Sciatic nerve (tissue), 2 donors: ENCODE measurements at places on chromosomes 5 and 9. TPM values are rescaled to one million over a fixed set of nuclear protein-coding genes. Genes with fewer than 3 reads are reported as not detected.
A peak's percentile ranks its signal among the peaks of the same experiment; 100 is the strongest.

Gene CTNNA1
- 485 TPM for total RNA-seq

Gene KIF12
- 0.22 TPM for total RNA-seq

Gene BHMT
- 3.2 TPM for total RNA-seq

Gene C9
- not detected for total RNA-seq

Gene NSG2
- total RNA-seq: not detected

Gene IL4
- total RNA-seq: not detected

Gene ANKRD31
- 0.53 TPM for total RNA-seq

Gene PTPRD
- 4.7 TPM for total RNA-seq

Gene NIM1K
- 5.4 TPM for total RNA-seq

Gene ZBED3
- total RNA-seq: 7.6 TPM

Gene LCN9
- total RNA-seq: not detected

- DNase-seq: no peak
These were observed 31.0 kb downstream of the EPB41L4A start for GRCh38 chr5:112388074-112388473.

GRCh38 chr5:34817558-34818351 is 21.2 kb upstream of the TTC23L start:
- no peak for DNase-seq

GRCh38 chr5:161385027-161385426 is 161.5 kb downstream of the GABRB2 start:
- no peak for DNase-seq

GRCh38 chr5:157761690-157762621 is 18.4 kb downstream of the LSM11 start:
- DNase-seq: no peak

DNA sequence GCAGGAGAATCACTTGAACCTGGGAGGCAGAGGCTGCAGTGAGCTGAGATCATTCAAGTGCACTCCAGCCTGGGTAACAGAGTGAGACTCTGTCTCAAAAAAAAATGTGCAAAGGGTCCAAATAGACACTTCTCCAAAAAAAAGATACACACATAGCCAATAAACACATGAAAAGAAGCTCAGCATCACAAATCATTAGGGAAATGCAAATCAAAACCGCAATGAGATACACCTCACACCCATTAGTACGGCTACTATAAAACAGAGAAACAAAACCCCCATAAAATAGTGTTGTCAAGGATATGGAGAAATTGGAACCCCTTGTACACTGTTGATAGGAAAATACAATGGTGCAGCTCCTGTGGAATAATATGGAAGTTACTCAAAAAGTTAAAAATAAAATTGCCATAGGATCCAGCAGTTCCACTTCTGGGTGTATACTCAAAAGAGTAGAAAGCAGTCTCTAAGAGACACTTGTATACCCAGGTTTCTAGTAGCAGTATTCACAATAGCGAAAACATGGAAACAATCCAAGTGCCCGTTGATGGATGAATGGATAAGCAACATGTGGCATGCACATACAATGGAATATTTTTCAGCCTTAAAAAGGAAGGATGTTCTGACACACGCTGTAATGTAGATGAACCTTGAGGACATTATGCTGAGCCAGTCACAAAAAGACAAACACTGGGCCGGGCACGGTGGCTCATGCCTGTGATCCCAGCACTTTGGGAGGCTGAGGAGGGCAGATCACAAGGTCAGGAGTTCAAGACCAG is 57.2 kb upstream of the PPARGC1B start:
- no peak for DNase-seq

- DNase-seq: peak; percentile 91
These were observed 9.0 kb downstream of the PRRC2B start for GRCh38 chr9:131402738-131403492.

- no peak for DNase-seq
These were observed 370.9 kb upstream of the WWC1 start for GRCh38 chr5:167920589-167920988.

DNA sequence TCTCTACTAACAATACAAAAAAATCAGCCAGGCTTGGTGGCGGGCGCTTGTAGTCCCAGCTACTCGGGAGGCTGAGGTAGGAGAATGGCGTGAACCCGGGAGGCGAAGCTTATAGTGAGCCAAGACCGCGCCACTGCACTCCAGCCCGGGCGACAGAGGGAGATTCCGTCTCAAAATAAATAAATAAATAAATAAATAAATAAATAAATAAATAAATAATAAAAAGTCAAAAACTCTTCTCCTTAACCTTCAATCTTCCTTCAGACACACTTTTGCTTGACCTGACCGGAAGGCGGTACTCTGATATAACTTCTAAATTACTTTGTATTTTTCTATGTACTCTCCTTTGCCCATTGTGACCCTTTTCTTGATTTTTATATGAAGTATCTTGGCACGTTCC is 302.1 kb downstream of the SLF1 start:
- no peak for DNase-seq

DNA sequence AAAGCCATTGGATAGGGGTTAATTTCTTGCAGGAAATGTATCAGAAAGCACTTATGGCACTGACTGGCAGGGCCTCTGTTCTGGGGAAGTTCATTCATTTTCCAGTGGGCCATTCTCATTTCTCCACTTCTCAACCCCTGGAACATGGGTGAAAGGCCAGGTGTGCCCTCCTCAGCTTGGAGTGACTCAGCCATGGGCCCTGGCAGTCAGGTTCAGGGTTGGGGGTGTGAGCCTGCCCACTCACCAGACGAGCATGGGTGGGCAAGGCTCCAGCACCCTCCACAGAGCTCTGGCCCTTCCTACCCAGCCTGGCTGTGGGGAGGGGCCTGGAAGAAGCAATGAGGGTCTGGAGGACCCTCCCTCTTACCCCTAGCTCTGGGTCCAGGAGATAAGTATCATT is 174.4 kb downstream of the HSPA4 start:
- no peak for DNase-seq

DNA sequence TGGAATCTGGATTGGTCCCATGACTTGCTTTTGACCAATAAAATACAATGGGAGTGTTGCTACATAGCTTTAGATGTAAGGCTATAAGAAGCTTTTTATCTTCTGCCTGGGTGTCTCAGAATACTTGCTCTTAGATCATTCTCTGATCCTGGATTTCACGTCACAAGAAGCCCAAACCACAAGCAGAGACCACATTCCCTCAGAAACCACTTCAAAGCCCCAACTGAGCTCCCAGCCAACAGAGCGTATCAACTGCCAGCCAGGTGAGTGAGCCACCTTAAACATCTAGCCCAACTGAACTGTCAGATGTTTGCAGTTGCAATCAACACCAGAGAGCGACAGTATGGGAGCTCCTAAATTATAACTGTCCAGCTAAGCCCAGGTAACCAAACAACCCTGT is 687.1 kb downstream of the TLE1 start:
- no peak for DNase-seq

- no peak for DNase-seq
These were observed 77.9 kb downstream of the FBXL7 start for GRCh38 chr5:15577831-15578230.

- peak; percentile 60 for DNase-seq
These were observed 700 bp downstream of the CDO1 start for GRCh38 chr5:115815693-115816225.

DNA sequence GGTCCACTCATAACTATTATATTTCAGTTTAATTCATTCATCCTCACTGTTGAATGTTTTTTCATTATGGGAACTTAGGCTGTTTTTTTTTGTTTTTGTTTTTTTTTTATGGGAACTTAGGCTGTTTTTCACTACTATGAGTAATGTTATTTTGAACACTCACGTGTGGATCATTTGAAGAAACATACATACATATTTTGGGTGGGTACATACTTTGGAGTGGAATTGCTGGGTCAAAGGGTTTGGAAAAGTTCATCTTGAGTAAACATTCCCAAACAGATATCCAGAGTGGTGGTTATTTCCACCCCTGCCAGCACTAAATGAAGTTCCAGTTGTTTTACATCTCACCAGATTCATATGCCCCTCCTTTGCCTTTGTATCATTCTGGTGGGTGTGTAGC is 584.4 kb downstream of the PSAT1 start:
- no peak for DNase-seq

DNA sequence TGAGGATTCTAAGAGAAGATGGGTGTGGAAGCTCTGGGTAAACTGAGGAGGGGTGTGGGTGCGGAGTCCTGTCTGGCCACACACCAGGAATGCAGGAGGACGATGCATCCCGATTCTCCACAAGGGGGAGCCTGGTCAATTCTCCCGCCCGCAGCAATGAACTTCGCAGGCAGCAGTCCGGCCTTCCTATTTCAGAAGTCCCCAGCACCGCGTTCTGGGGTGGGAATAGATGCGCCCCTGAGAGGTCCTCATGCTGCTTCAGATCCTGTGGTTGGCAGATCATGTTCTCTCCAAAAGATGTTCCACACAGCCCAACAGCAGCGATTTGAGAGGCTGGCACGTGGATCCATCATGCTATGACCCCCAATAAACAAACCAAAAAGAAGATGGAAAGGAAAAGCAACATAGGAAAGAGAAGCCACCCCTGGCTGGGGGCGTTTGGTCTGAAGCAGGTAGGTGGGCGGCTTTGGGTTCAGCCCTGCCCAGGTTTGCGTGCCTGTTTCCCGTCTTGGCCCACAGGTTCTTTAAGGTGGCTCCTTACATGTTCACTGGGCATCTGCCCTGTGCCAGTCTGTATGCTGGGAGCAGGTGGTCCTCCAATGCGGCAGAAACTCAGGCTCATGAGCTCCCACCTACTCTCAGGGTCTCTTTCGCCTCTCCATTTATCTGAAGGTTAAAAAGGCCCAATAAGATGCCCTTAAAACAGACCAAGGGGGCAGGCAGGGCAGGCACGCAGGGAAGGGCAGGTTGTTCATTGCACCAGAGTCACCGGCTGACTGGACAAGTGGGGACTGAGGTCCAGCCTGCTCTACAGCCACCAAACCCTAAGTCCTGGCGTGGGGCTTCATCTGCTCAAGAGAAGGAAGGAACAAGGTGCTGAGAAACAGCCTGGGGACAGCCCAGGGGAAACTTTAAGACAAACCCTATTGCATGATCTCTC is 171.6 kb downstream of the PAX5 start:
- no peak for DNase-seq

GRCh38 chr5:116372931-116373597 is 201.6 kb downstream of the SEMA6A start:
- DNase-seq: no peak

GRCh38 chr5:171032435-171032973 is 170.7 kb downstream of the RANBP17 start:
- DNase-seq: no peak

- DNase-seq: no peak
These were observed 150.5 kb downstream of the GAPVD1 start for GRCh38 chr9:125412166-125412565.

- DNase-seq: no peak
These were observed 26.8 kb downstream of the FYB1 start for GRCh38 chr5:39192450-39193160.

DNA sequence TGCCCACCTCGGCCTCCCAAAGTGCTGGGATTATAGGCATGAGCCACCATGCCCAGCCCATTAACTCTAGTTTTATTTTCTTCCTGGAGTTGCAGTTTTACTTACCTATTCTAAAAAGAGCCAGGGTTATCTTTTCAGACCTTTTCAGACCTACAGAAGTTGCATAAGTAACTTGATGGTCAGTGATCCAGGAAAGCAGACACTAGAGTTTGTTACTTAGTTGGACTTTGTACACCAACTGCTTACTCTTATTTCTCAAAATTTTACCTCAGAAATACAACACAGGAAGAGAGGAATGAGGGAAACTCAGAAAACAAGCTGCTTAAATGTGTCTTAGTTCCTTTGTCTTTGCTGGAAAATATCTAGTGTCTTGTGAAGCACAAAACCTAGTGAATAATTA is 25.4 kb downstream of the RAD23B start:
- no peak for DNase-seq
